SJCRH30 (cell line): ENCODE measurements at places on chromosomes 4 and X. TPM values are rescaled to one million over a fixed set of nuclear protein-coding genes. Genes with fewer than 3 reads are reported as not detected.

The NHSL2 gene
- total RNA-seq: 0.02 TPM in 1 of 2 replicates, not detected in the other

DNA sequence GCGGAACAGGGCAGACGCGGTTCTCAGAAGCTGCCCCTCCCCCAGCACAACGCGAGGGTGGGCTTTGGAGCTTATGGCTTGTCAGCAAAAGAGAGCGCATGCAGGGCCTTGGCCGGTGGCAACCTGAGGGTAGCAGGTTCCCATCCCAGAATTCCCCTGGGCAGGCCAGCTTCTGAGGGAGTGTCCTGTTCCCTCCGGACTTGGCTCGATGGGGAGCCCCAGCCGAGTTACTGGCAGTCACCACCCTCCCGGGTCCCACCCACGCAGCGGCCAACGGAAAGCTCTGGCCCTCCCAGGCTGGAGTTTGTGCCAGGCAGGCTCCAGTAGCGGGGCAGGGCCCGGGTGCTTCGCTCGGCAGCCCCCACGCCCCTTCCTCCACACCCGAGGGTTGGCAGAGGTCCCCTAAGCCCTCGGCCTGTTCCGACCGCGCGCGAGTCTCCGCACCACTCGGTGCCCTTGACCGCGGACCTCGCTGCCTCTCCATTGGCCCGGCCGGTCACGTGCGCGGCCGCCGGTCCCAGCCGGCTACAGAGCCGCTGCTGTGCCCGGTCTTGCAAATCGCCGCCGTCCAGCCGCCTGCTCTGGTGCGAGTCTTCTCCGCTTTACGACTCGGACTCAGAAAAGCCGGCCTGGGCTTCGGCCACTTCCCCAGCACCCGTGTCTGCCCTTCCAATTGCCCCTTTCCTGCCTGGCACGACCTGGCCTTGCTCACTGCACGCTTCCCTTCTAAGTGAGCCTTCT lies 20.9 kb upstream of the MTM1 start:
- H3K36me3 ChIP-seq: no peaks in the 10 kb centered on the region
- no peak overlapping the region for H3K4me3 ChIP-seq
- no peaks in the 10 kb centered on the region for H3K27me3 ChIP-seq
- no peaks in the 10 kb centered on the region for H3K4me1 ChIP-seq
- DNase-seq: no peak

The MRFAP1 gene
- 306 and 313 TPM in 2 replicates for total RNA-seq

The MAOB gene
- not detected in 2 replicates for total RNA-seq

GRCh38 chr4:176840166-176840565 lies 47.4 kb upstream of the VEGFC start:
- peak; percentile 2 for DNase-seq
- peaks cover 14% of the 10 kb centered on the region for H3K4me1 ChIP-seq
- no peak overlapping the region for H3K27ac ChIP-seq
- H3K4me3 ChIP-seq: no peak overlapping the region

GRCh38 chr4:3791256-3791655 lies 25.1 kb downstream of the ADRA2C start:
- H3K36me3 ChIP-seq: no peaks in the 10 kb centered on the region
- H3K27me3 ChIP-seq: no peaks in the 10 kb centered on the region
- no peak overlapping the region for H3K4me3 ChIP-seq
- DNase-seq: no peak

GRCh38 chr4:74624351-74625151 lies 169.8 kb downstream of the BTC start:
- no peak overlapping the region for H3K4me3 ChIP-seq
- peak; percentile 78 for DNase-seq
- H3K27me3 ChIP-seq: no peaks in the 10 kb centered on the region
- peak overlapping the region; percentile 34 for H3K27ac ChIP-seq

DNA sequence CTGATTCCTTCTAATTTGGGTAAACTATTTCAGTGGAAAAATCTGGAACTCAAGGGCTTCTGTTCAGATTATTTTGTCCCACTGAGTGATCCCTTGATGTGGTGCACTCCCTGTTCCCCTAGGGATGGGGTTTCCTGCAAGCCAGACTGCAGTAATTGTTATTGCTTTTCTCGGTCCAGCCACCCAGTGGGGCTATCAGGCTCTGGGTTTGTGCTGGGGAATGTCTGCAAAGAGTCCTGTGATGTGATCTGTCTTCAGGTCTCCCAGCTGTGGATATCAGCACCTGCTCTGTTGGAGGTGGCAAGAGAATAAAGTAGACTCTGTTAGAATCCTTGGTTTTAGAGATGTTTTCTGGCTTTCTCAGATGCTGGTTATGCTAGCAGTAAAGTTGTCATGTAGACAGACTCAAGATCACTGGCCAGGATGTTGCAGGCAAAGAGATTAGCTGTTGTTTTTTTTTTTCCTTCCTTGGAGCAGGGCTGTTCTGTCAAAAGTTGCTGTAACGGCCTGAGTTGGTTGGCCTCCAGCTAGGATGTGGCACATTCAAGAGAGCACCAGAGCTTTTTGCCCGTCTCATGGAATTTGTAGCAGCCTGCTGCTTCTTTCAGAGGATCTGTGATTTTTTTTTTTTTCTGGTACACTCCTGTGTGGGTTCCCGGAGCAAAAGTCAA lies 1314.0 kb downstream of the PCDH19 start:
- no peak overlapping the region for H3K4me3 ChIP-seq
- H3K27me3 ChIP-seq: no peaks in the 10 kb centered on the region
- no peaks in the 10 kb centered on the region for H3K36me3 ChIP-seq
- no peak for DNase-seq

- no peak overlapping the region for H3K27ac ChIP-seq
- H3K4me3 ChIP-seq: no peak overlapping the region
- DNase-seq: no peak
- no peaks in the 10 kb centered on the region for H3K36me3 ChIP-seq
- H3K4me1 ChIP-seq: no peaks in the 10 kb centered on the region
- H3K27me3 ChIP-seq: no peaks in the 10 kb centered on the region
Observed at GRCh38 chr4:169971456-169972015, 54.7 kb downstream of the MFAP3L start.

DNA sequence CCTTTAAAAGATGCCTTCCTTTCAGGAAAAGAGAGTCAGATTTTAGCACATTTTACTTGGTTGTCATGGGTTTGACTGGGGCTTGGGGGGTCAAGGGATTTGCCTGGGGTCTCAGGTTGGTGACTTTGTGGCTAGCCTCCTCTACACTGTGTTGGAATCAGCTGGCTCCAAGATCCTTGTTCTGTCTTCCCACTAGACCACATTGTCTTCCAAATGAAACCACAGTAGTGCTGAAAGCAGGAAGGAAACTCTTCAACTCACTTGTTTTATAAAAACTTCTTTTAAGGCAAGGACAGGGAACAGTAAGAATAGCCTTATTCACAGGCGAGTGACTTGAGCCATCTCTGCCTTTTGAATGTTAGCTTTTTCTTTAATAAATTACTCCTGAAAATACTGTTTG lies 37.0 kb upstream of the OTUD4 start:
- no peaks in the 10 kb centered on the region for H3K4me1 ChIP-seq
- no peak overlapping the region for H3K4me3 ChIP-seq
- no peak overlapping the region for H3K27ac ChIP-seq
- no peaks in the 10 kb centered on the region for H3K27me3 ChIP-seq
- H3K36me3 ChIP-seq: no peaks in the 10 kb centered on the region

- DNase-seq: no peak
- H3K36me3 ChIP-seq: no peaks in the 10 kb centered on the region
- H3K4me1 ChIP-seq: peaks cover 19% of the 10 kb centered on the region
- H3K4me3 ChIP-seq: no peak overlapping the region
- no peak overlapping the region for H3K27ac ChIP-seq
Observed at GRCh38 chr4:101973361-101973760, 182.8 kb downstream of the BANK1 start.

- no peaks in the 10 kb centered on the region for H3K36me3 ChIP-seq
- H3K27me3 ChIP-seq: no peaks in the 10 kb centered on the region
- H3K27ac ChIP-seq: no peak overlapping the region
- no peak overlapping the region for H3K4me3 ChIP-seq
- DNase-seq: no peak
Observed at GRCh38 chr4:164177753-164178152, 576.2 kb upstream of the SMIM31 start.

The DIPK2B gene
- total RNA-seq: not detected in 2 replicates

GRCh38 chrX:19410259-19410658 lies 66.5 kb downstream of the PDHA1 start:
- H3K4me3 ChIP-seq: no peak overlapping the region
- no peak overlapping the region for H3K27ac ChIP-seq
- no peaks in the 10 kb centered on the region for H3K27me3 ChIP-seq
- H3K4me1 ChIP-seq: no peaks in the 10 kb centered on the region
- no peak for DNase-seq
- no peaks in the 10 kb centered on the region for H3K36me3 ChIP-seq

GRCh38 chrX:70525733-70526132 lies 81.1 kb downstream of the DLG3 start:
- no peak overlapping the region for H3K27ac ChIP-seq
- no peaks in the 10 kb centered on the region for H3K4me1 ChIP-seq
- H3K4me3 ChIP-seq: no peak overlapping the region
- H3K36me3 ChIP-seq: no peaks in the 10 kb centered on the region
- H3K27me3 ChIP-seq: no peaks in the 10 kb centered on the region
- DNase-seq: no peak

The MAGEA4 gene
- not detected in 2 replicates for total RNA-seq

DNA sequence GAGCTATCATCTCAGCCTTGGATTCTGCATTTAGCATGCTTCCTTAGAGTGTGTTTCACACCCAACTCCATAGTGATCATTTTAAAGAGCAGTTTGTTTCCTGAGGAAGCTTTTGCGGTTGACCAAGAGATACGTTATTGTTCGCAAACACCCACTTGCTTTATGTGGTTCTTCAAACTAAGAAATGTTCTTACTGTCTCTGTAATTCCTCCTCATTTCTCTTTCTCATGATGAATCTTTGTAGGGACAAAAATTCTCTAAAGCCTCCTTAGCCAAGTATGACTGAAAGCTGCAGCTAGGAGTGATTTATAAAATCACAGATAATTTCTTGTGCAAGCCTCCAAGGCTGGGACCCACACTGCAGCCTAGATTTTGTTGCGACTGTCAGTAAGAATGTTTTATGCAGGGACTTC lies 10.0 kb downstream of the TNIP3 start:
- H3K36me3 ChIP-seq: no peaks in the 10 kb centered on the region
- no peak for DNase-seq
- no peaks in the 10 kb centered on the region for H3K27me3 ChIP-seq
- H3K4me3 ChIP-seq: no peak overlapping the region
